NCI-H2081 treated with DMSO at 0.1 percent for 48 hours (cell line): ENCODE measurements at places on chromosomes 12 and 14.
A peak's percentile ranks its signal among the peaks of the same experiment; 100 is the strongest.

GRCh38 chr12:12039897-12040296 is 30.8 kb upstream of the BCL2L14 start:
- DNase-seq = no peak

- DNase-seq = peak; percentile 13
Measured at GRCh38 chr12:52121824-52122539, 42.5 kb downstream of the SMIM41 start.

- DNase-seq = no peak
Measured at GRCh38 chr12:91577586-91578539, 395.2 kb upstream of the DCN start.

DNA sequence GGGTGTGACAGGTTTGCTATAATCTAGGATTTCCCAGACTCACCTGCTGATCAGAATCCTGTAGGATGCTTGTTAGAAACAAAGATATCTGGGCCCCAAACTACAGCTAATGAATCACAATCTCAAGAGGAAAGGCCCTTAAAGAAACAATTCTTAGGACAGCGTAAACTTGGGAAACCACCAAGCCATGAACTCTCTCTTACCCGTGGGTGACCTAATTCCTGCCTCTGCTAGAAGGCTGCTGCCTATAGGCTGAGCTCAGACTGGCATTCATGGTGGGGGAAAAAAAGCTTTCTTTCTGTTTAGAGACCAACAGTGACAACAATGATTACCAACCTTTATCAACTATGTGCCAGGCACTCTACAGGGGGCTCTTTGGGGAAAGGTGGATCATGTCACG is 213.9 kb upstream of the FKBP4 start:
- DNase-seq = no peak

DNA sequence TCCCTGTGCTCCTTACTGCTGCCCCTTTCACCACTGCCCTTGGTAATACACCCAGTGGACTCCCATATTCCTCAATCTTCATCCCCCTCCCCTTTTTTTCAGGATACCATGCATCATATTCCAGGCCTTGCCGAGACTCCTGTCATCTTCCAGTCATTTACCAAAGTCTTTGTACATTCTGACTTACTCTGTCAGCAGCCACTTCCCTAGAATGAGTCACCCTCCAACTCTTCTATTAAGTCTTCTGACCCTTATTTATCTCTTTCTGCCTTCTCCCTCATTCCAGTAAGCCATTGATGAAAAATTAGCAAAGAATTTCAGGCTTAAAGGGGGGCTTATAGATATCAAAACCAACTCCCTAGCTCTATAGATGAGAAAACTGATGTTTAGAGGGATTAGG is 128.0 kb downstream of the STXBP6 start:
- no peak for DNase-seq

DNA sequence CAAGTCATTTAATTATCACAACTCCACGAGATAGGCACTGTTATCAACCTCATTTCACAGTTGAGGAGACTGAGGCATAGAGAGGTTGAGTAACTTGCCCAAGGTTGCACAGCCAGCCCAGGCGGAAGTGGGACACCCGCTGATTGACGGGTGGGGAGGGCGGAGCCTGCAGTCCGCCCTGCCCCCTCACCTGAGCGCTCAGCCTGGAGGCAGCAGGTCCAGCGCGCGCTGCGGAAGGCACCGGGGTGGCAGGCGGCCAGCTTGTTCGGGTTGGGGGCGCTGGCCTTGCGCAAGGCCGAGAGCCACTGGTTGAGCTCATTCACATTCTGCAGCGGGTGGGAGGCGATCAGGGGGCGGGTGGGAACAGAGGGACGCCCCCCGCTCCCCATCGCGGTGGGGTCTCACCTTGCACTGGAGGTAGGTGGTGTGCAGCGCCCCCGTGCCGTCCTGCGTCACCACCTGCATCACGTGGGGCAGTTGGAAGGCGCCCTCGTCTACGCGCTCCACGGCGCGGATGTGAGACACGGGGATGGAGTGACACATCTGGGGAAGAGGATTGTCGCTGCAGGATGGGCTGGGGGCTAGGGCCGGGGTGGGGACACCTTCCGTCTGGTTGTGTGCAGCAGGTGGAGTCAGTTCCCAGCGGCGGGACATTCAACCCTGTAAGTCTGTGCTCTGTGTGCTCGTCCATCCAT is 31.7 kb downstream of the RASAL1 start:
- DNase-seq = no peak

DNA sequence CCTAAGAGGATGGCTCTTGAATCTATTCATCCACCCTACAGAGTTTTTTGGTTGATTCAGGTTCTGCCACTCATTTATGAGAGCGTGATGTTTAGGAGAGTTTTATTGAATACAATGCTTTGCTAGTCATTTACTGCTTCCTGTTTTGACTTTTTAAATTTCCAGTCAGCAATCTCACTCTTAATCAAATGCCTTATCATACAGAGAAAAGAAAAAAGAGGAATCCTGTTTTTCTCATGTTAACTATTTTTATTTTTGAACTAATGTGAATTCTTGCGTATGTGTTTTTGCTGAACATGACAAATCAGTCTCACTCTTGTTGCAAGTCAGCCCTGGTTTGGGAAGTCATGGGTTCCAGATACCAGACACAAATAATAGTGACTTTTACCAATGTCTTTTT is 22.1 kb upstream of the LGMN start:
- no peak for DNase-seq

DNA sequence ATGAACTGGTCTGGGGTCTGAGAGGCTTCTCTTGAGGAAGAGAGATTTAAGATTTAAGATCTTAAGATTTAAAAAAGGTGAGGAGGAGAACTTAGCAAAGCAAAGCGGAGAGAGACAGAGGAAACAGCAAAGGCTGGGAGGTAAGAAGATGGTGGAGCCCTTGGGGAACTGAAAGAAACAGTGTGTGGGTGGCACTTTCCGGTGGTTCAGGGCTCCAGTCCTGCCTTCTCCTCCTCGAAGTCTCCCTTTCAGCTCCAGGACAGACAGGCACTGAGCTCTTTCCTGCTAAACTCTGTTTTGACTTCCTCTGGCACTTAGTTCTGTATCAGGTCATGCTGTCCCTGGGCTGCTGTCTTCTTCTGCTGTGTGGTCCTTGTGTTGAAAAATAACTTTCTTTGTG is 298.7 kb upstream of the SRRM4 start:
- no peak for DNase-seq

DNA sequence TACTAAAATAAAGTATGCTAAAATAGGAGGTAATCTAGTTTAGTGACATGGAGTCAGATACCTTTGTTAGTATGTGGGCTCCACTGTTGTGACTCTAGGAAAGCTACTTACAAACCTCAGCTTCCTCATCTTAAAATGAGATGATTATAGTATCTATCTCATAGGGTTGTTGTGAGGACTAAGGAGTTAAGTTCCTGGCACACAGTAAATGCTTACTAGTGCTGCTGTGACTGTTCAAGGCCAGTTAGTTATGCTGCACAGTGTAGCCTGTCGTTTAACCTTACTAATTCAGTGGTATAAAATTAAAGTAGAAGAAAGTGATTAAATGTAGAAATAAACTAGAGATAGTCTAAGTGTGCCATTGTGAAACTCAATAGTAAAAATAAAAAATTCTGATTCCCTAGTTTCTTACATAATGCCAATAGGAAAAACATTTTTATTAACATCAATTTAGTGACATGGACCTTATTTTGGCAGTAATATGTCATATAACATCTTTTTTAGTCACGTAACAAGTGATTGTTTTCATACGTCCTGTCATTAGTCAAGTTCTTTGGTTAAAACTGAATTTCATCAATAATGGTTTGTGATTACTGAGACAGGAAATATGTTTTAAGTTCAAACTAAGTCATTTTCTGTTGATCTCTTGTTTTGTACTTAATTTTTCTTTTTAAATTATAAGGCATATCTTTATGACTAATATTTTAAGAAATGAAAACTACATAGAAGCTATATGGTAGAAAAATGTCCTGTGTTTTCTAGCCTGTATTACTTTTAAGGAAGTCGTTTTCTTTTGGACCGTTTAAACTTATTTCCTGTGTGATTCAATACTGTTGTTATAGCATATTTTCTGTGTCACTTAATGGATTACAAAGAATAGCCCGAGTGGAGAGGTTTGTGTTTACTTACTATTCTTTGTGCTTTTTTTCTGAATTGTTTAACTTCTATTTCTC is 74.0 kb downstream of the PCNX1 start:
- no peak for DNase-seq
